ENCODE measurements at places on chromosomes 7 and 10. TPM values are rescaled to one million over a fixed set of nuclear protein-coding genes. Genes with fewer than 3 reads are reported as not detected.

Gene ADD3
- total RNA-seq, result 57.4 TPM

Gene LAMB4
- total RNA-seq, result not detected

Gene GPR146
- total RNA-seq, result 0.69 TPM

Gene EBLN1
- total RNA-seq, result not detected

Gene ODAD2
- 17.5 TPM for total RNA-seq

Gene SPDYE5
- total RNA-seq, result not detected

Gene NRG3
- not detected for total RNA-seq

Gene SGCE
- 29.5 TPM for total RNA-seq

Gene LRRD1
- total RNA-seq, result not detected

Gene PTN
- 2.2 TPM for total RNA-seq

Gene TMEM140
- total RNA-seq, result 1.8 TPM

Gene DYNC1I1
- total RNA-seq, result not detected

Gene KLHDC10
- total RNA-seq, result 24.5 TPM

Gene LFNG
- total RNA-seq, result 11.7 TPM

Gene NHLRC2
- total RNA-seq, result 25.2 TPM

Gene ANKRD2
- 6.5 TPM for total RNA-seq

Gene PDLIM1
- 150 TPM for total RNA-seq

Gene TMEM178B
- 8.0 TPM for total RNA-seq

Gene GUSB
- total RNA-seq, result 18.3 TPM

Gene TLX1
- not detected for total RNA-seq

Gene LRRC61
- not detected for total RNA-seq

Gene GIMAP5
- not detected for total RNA-seq

Data from HFFc6 (cell line).